ENCODE measurements at places on chromosomes 3 and 15.

- no peak for DNase-seq
Measured at GRCh38 chr3:159992589-159992988, 4.0 kb downstream of the IL12A start.

GRCh38 chr15:33021806-33022389, 172.6 kb downstream of the FMN1 start:
- DNase-seq = no peak

- no peak for DNase-seq
Measured at GRCh38 chr3:125052624-125053303, 3.0 kb downstream of the HEG1 start.

- no peak for DNase-seq
Measured at GRCh38 chr3:61828880-61829721, 267.7 kb downstream of the PTPRG start.
